Stimulated activated CD4-positive, alpha-beta T cell treated with anti-CD3 and anti-CD28 coated beads, Interleukin-2, amount 100 ng/mL, for 24 hours (primary cell): ENCODE measurements at places on chromosomes 12 and 14.

GRCh38 chr14:21015312-21015711 is 9.5 kb downstream of the NDRG2 start:
- no peak for DNase-seq

DNA sequence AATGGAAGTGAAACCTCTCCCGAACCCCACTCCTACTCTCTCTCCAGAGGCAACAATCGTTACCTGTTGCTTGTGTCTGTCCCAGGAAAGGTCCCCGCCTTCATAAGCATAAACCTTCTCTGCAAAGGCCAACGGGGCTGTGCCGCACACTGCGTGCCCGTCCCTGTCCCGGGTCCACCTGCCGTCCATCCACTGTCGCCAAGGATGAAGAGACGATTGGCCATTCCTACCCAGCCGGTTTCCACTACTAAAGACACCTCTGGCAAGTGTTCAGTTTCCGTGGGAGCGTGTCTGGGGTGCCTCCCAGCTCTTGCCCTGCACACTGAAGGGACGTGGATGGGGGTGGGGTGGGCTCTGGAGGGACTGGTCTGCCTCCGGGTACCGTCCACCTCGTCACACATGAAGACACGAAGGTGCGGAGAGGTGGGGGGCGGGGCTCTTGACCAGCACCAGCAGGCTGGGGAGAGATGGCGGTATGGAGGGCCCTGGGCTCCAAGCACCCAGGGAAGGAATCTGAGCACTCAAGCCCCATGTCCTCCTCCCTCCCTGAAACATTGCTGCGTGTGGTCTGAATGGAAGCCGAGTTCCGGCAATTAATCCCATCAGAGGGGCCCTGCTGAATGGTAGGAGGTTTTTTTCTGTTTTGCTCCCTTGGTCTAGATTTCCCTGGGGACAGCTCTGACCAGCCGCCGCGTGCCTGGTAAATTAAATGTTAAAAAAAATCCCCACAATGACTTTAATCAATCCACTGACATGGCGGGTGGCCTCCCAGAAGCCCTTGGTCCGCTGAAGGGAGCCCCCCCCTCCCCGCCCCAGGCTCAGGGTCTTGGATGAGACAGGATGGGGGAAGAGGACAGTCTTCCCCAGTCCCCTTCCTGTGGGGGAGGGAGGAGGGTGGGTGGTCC is 4.1 kb upstream of the KIF26A start:
- no peak for DNase-seq

DNA sequence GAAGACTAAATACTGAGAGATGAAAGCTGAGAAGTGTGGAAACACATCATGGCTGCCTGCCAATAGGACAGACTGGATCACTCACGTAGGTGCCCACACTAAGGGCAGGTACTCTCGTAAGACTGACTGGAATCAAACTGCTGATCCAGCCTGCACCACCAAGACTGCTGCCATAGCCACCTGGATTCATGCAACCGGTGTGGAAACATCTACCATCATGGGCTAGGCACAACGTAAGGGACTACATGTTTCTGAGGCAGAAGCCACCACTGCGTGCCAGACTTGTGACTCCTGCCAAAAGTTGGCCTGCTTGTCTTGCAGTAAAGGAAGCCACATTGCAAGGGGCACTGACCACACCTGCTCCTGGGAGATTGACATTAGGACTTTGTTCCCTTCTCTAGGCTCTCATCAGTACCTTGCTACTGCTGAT is 3.8 kb downstream of the POMT2 start:
- no peak for DNase-seq

DNA sequence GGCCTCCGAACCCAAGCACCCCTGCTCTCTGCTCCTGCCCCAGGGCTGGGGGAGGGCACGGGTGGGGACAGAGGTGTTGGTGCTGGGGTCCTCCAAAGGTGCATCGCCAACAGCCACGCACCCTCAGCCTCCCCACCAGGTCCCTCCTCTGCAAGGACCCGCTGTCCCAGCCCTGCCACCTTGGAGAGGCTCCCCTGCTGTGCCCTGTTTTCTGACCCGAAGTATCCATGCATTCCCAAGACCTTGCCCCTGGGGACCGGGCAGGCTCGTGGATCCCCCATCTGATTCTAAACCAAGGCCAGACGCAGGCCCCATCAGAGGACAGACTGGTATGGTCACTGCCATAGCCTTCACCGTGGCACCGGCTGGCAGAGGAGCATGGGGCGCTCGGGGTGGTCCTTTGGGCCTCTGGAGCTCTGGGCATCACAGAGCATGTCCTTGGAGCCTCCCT is 22.7 kb upstream of the BEGAIN start:
- no peak for DNase-seq

DNA sequence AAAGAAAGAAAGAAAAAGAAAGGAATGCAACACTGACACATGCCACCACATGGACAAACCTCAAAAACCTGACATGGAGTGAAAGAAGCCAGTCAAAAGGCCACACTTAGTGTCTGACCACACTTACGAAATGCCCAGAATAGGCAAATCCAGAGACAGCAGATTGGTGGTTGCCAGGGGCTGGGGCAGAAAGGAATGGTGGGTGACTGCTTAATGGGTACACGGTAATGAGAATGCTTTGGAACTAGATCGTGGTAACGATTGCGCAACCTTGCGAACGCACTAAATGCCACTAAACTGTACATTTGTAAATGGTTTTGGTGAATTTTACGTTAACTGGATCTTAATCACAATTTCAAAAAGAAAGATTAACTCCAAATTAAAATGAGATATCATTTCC is 39.5 kb downstream of the SCARB1 start:
- DNase-seq, result no peak

GRCh38 chr14:22478670-22479069 is 110.4 kb downstream of the DAD1 start:
- DNase-seq, result no peak

DNA sequence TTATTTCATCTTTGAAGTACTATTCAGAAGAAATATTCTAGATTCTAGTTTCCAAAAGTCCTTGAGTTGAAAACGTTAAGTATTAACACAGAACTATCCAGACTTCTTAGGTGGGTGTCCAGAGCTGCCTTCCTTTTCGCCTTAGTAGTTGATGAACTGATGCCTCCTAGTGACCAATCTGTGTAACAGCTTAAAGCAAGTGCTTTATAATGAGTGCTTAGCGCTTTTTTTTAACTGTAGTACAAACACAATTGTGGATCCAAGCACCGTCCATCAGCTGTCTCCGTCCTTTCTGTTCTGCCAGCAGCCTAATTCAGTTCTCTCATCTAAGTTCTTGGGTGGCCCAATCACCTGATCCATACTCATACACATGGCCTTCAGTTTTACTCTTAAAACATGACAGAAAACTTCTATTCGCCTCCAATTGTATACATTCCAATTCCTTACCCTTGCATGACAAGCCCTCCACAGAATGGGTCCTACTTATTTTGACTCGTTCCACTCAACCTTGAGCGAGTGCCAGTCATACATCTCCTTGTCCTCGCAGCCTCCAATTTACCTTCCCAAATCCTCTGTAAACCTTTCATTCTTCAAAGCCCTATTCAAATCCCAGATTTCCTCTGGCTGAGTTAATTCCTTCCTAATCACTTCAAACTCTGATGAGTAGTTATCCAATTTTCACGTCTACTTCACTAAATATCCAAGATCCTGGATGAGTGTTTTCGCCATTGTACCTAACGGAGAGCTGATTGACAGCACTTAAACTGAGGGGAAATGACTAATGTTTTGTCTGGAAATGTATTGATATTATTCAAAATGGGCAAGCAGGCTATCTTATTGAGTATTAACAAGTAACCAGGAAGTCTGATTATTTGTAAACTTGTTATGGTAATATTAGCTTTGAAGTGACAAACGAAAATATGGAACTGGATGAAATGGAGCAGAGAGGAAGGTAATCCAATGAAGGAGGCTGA is 5.8 kb upstream of the PHLDA1 start:
- DNase-seq, result no peak

GRCh38 chr12:6167327-6168280 is 32.6 kb upstream of the CD9 start:
- peak; percentile 65 for DNase-seq

- no peak for DNase-seq
These were observed 202.7 kb downstream of the FBXL14 start for GRCh38 chr12:1391722-1392121.

DNA sequence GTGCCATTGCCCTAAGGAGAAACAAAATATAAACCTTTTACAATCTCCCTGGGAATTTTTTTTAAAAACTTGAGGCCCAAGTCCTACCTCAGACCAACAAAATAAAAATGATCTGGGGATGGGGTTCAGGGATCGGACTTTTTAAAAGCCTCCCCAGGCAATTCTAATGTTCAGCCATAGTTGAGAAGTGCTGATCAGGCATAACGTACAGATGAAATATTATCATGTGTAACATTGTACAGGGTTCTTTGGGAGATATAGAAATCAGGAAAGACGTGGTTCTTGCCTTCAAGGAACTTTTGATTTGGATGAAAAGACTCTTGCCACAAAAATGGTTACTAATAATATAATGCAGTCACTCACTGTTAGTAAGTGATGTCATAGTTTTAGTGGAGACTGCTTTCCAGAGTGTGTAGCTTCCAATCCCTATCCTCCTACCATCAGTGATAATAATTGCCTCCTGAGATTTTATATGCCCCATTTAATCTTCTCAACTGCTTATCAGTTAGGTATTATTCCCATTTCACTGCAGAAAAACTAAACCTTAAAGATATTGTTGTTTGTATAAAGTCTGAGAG is 135.6 kb downstream of the BRMS1L start:
- no peak for DNase-seq

DNA sequence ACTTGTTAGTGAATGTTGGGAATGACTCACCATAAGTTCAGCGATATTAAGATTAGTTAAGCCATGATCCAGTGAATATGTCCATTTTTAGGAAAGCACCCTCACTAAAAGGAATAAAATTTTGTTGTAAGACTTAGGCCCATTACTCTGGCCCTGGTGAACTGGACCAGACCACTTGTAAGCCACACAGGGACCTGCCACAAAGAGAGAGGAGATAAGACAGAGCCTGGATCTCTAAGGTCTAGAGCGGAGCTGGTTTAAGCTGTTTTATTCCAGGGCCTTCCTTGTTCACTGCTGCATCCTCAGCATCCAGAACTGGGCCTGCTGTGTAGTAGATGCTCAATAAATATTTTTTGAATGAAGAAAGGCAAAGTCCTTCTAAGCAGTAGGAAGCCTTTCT is 79.1 kb downstream of the CRADD start:
- no peak for DNase-seq

DNA sequence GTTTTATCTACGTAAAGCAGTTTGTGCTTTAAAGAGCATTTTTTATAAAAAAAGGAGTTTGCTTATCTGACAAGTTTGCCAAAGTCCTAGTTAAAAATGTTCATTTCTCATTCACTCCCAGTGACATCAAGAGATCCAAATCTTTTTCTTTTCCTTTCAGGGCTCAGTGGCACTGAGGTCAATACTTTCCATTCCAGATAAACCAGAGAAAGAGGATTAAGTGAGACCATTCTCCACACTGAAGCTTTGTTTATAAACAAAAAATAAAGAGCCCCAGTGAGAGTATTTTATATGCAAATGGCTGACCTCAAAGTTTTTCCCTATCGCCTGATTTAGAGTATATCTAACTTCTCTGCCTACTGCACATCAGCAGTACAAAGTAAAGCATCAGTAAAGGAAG is 199.8 kb downstream of the ALG10B start:
- no peak for DNase-seq

- DNase-seq, result no peak
These were observed at the start of gene LBHD2 for GRCh38 chr14:103084021-103084919. TSS of gene LBHD2 (plus strand) at chr14:103084210. CDS start at chr14:103086013, 1,803 bp downstream.

- DNase-seq, result peak; percentile 62
These were observed 152.0 kb downstream of the KTN1 start for GRCh38 chr14:55731881-55732498.

DNA sequence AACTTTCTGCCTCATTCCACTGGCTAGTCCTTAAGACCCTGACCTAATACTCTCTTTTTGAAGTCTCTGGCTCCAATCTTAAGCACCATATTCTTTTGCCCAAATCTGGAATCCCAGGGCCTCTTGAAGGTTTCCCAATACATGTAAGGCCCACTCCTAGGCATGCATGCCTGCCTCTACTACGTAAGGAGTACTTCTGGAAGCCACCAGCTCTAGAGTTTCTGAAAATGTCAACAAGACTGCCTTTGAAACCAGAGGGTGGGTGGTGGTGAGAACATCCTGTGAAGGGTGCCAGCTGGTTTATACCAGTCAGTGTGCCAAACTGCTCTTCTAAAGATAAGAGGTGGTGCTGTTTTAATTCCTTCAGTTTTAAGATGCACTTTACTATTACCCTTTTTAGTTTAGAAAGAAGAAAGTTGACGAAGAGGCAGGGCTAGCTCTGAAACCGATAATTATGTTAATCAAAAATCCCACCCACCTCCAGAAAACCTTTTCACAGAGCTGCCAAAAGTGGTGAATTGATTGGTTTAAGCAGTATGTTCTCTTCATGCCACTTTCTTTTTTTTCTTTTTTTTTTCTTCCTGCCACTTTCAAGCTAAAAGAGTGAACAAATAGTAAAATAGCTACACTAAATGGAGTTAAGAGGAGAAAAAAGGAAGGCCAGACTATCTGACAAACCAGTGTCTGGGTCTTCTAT is 8.7 kb upstream of the WDR89 start:
- DNase-seq, result peak; percentile 46

GRCh38 chr12:13268581-13268980 is 72.1 kb downstream of the EMP1 start:
- DNase-seq, result no peak

GRCh38 chr12:92942905-92943304 is 13.8 kb upstream of the EEA1 start:
- no peak for DNase-seq

GRCh38 chr12:51190820-51191219 is 17.9 kb upstream of the TFCP2 start:
- no peak for DNase-seq

DNA sequence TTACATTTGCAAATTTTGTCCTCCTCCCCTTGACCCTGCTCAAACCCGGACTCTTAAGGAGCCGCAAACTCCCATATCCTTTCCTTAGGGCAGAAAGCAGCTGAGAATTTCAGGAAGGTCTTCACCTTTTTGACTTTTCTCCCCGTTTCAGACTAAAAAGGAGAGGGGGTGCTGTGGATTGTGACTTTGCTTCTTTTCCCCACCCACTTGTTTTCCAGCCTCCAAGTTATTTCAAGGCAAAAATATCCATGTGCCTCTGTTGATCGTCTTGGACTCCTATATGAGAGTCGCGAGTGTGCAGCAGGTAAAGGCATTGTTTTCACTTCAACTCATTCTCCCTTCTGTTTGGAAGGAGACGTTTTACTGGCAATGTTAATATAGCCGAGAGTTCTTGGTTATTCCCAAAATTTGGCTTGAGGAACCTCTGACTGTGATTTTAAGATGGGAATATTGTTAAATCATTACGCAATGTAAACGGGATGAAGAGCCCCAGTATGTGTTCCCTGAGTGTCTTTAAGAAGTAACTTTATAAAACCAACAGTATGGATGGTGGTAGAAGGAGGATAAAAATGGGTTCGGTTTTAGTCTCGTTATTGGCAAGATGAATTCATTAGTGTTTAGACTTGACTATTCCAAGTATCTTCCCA is 663 bp downstream of the LRRK2 start:
- no peak for DNase-seq
